T-cell (primary cell): ENCODE measurements at places on chromosomes 13 and 19.

DNA sequence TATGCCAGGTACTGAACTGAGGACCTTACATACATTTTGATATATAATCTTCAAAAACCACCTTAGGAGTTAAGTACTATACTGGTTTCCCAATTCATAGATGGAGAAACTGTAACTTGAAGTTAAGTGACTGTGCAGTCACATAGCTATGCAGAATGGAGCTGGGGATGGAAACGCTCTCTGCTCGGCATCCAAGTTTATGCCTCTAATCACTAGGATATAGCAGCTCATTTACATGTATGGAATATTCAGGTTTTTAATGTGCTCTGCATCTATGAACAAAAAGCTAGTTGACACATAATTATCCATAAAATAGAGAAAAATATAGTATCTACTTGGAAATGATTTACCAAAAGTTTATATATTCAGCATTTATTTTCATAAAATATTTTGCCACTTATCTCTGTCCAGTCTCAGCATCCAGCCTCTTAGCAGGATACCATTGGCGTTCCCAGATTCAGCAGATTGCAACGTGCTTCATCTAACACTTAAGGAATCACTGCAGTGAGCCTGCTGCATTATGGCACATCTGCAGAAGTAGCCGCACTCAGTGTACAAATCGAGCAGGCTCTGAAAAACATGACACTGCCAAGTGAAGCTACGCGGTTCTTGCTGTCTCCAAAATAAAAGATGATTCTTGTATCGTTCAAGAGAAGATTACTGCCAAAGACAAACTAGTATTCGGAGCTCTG, 70.4 kb downstream of the MRPL57 start:
- DNase-seq = no peak
- H3K36me3 ChIP-seq = no peaks in the 10 kb centered on the region
- no peaks in the 10 kb centered on the region for H3K4me1 ChIP-seq
- no peak overlapping the region for H3K4me3 ChIP-seq
- H3K27me3 ChIP-seq = peaks cover 13% of the 10 kb centered on the region

DNA sequence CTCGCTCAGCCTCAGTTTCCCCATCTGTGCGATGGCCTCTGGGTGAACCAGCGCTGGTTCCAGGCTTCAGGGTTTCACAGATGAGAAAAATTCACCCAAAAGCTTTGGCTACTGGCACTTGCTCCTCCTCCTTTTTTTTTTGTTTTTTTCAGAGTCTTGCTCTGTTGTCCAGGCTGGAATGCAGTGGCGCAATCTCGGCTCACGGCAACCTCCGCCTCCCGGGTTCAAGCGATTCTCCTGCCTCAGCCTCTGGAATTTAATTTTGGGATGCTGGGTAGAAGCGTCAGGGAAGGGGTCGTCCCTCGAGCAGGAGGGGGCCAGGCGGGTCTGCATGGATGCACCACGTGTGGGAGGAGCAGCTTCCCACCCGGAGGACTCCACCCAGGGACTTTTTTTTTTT, 7.0 kb downstream of the PRSS57 start:
- no peak overlapping the region for H3K4me3 ChIP-seq
- no peak overlapping the region for H3K27ac ChIP-seq
- no peak for DNase-seq
- H3K27me3 ChIP-seq = no peaks in the 10 kb centered on the region
- no peaks in the 10 kb centered on the region for H3K36me3 ChIP-seq
- no peaks in the 10 kb centered on the region for H3K4me1 ChIP-seq

DNA sequence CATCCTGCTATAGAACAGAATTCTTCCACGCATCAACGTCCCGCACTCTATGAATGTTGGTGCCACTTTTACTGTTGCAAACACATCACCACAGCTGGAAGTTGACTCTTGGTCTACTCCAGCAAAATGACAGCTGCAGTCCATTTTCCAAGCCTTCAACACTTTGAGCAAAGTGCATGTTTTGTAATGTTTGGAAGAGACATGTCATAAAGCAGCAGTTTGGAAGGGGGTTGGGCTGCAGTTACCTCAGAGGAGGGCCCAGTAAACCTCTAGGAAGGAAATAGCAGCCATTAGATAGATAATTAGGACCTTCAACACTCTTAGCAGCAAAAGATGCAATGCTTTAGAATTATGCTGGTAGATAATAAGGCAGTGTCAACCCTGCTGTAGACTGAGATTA, 323.6 kb downstream of the TDRD3 start:
- H3K4me3 ChIP-seq = no peak overlapping the region
- H3K27me3 ChIP-seq = no peaks in the 10 kb centered on the region
- H3K4me1 ChIP-seq = no peaks in the 10 kb centered on the region
- no peak for DNase-seq

GRCh38 chr13:91647361-91647990, 249.1 kb downstream of the GPC5 start:
- no peaks in the 10 kb centered on the region for H3K27me3 ChIP-seq
- H3K4me3 ChIP-seq = no peak overlapping the region
- DNase-seq = no peak
- no peak overlapping the region for H3K27ac ChIP-seq
- no peaks in the 10 kb centered on the region for H3K36me3 ChIP-seq

- H3K27me3 ChIP-seq = no peaks in the 10 kb centered on the region
- peak overlapping the region; percentile 85 for H3K27ac ChIP-seq
- DNase-seq = peak; percentile 69
- H3K4me3 ChIP-seq = peak overlapping the region; percentile 63
Measured at GRCh38 chr13:44918326-44919103, 70.8 kb downstream of the NUFIP1 start.

GRCh38 chr19:32598022-32598421, 17.0 kb downstream of the PDCD5 start:
- H3K4me3 ChIP-seq = no peak overlapping the region
- H3K27ac ChIP-seq = no peak overlapping the region
- H3K27me3 ChIP-seq = no peaks in the 10 kb centered on the region
- no peak for DNase-seq
- H3K4me1 ChIP-seq = no peaks in the 10 kb centered on the region

- H3K4me1 ChIP-seq = no peaks in the 10 kb centered on the region
- no peaks in the 10 kb centered on the region for H3K36me3 ChIP-seq
- no peak for DNase-seq
- H3K27me3 ChIP-seq = no peaks in the 10 kb centered on the region
- H3K27ac ChIP-seq = no peak overlapping the region
Measured at GRCh38 chr13:72427757-72428528, 299.5 kb downstream of the MZT1 start.
